ENCODE measurements at places on chromosomes 3 and 15. TPM values are rescaled to one million over a fixed set of nuclear protein-coding genes. Genes with fewer than 3 reads are reported as not detected.

DNA sequence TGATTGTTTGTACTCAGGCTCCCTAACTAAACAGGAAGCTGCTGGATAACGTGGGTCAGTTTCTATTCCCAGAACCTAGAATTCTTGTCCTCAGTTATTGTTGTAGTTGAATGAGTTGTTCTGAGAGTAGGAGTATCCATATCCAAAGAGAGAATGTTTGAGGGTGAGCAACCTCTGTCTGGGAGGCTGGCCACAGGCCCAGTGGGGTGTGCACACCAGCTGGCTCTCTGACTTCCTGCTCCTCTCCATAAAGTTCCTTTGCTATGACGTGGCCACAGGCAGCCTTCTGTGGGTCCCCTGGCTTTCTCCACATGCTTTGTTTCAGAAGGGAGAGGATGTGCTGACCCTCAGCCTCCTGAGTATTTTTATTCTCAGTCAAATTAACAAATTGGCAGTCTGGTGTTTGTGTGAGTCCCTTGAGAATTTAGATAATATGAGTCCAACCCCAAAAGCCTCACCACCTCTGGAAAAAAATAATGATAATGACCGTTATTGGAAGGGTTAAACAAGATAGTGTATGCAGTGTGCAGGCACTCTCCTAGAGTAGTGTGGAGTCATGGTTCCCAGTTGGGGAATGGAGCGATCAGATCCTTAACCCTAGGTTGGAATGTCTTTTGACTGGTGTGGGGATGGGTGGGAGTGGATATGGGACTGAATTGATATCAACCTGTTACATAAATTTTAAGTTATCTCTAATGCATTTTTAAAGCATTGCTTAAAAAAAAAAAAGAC, 47.6 kb upstream of the MED12L start:
- peak; percentile 27 for DNase-seq

- DNase-seq: no peak
Measured at GRCh38 chr3:7062714-7063113, 201.8 kb downstream of the GRM7 start.

- no peak for DNase-seq
Measured at GRCh38 chr15:94383041-94383440, 151.7 kb downstream of the MCTP2 start.

DNA sequence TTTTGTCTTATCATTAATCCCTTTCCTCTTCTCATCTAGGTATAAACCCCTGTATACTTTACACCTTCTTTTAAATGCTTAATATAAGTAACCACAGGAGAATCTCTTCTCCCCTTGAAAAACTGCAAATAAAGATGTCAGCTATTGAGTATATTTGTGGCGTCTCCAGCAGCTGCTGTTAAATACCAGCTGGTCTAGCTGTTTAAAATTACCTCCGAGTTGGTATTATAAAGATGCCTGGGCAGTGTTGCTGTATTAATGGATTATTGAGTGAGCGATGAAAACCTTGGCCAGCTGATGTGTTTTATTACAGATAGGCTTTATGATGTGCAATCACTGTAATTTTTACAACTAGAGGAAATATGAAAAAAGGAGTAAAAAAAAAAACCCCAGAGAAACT, 388.1 kb downstream of the TBC1D5 start:
- no peak for DNase-seq

- no peak for DNase-seq
Measured at GRCh38 chr15:57235873-57236272, 140.4 kb upstream of the CGNL1 start.

DNA sequence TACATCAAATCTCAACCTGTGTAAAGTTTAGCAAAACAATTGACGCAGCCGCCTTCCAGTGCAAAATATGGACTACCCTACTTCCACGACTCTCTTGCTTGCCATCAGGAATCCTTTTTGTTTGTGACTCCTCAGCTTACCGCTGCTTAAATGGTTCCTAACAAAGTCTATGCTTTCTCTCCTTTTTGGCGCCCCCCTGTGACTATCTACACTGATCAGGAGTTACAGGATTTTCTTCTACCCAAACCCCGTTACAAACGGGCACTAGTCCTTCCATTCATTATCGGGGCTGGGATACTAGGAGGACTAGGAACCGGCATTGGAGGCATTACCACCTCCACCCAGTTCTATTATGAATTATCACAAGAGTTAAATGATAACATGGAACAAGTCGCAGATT, 184.0 kb downstream of the IGSF11 start:
- DNase-seq: no peak

Gene DUOX2
- total RNA-seq: not detected

Gene WDR93
- total RNA-seq: not detected

Gene PLSCR5
- total RNA-seq: not detected

Gene SPINK8
- total RNA-seq: not detected

Gene A4GNT
- total RNA-seq: not detected

Gene ARGFX
- not detected for total RNA-seq

Gene ACTRT3
- 3.8 TPM for total RNA-seq

Gene YEATS2
- total RNA-seq: 31.4 TPM
